ENCODE measurements at places on chromosomes 1 and 21.

DNA sequence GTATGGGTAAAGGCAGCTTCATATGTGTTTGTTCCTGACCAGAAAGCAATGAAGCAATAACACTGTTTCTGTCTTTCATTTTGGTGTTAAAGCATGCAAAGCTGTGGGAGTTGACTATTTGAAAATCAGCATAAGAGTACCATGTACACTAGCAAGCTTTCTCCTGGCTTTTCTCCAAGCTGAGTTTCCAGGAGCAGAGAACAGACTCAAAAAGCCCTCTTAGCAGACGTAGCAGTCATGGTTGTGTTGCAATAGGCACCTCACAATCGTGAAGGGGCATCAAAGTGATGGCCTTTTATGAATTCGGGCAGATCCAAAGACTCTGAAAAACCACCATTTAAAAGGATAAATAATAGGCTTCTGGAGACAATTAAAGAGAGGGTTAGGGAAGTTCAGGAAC, 159.7 kb downstream of the PTGER3 start:
- no peak for DNase-seq

DNA sequence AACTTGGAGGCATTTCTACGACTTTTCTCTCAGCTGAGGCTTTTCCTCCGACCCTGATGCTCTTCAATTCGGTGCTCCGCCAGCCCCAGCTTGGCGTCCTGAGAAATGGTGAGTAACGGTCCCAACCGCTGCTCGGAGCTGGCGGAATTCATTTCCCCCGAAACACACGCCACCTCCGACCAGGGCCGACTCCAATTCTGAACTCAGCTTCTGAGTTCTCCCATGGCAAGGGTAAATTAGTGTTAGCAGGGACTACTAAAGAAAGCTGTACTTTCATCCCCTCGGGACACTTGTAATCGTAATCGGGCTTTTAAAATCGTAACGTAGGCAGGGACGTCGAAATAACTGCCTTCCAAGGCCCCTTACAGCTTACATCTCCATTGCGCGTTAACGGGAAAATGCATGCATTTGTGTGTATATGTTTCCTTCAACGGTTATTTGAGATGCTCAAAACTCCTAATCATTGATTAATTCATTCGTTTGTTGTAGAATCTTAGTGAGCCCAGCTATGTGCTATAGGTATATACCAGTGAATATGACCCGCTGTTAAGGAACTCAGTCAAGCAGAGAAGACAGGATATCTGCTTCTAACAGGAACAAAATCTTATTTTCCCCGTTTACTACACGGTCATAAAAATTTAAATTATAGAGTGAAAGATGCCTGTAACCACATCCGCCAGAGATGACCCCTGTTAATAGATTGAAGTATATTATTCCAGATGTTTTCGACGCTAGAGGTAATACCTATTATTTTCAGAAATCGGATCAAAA, 472 bp downstream of the DTL start:
- no peak for DNase-seq

DNA sequence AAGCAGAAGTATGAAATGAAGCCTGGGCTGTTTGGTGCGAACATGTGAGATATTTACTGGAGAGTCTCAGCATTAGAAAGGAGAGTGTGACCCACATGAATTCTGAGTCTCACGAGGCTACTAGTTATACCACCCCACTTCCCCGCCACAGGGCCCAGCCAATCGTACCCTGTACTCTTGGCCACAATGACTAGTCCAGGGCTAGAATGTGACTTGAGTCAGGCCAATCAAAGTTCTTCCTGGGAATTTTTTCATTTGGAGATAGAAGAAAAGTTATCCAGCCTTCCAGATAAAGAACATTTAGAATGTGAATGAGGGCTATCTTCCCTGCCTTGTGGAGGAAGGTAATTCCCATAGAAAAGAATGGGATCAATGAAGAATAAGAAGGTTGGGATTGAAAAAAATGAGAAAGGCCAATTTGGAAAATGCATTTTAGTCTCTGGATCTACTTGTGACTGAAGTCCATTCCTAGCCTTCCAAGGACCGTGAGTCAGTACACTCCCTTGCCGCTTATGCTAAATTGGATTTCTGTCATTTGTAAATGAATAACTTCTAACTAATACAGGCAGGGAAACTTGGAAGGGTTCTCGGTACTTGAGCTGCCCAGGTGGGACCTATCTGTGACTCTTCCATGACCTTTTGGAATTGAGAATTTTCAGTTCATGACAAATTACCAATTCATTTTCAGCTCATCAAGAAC, 12.3 kb upstream of the RIMKLA start:
- no peak for DNase-seq

GRCh38 chr1:157142201-157142600, 4.0 kb upstream of the ETV3 start:
- no peak for DNase-seq

DNA sequence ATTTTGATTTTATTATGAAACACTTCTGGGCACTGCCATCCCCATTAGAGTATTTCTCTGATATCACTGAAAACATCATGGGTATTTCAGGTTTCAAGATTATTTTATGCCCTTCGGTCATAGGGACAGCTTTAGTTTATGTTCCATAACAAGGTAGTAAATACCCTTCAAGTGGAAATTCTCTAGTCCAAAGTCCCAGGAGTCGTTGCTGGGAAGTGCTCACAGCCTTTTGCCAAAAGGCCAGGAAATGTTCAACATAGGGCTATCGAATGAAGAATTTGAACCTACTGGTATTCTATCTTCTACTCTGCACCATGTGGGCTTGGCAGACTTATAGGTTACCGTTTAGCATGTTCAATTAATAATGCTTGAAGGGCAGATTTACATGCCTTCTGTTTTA, 7.7 kb upstream of the MFSD2A start:
- no peak for DNase-seq

DNA sequence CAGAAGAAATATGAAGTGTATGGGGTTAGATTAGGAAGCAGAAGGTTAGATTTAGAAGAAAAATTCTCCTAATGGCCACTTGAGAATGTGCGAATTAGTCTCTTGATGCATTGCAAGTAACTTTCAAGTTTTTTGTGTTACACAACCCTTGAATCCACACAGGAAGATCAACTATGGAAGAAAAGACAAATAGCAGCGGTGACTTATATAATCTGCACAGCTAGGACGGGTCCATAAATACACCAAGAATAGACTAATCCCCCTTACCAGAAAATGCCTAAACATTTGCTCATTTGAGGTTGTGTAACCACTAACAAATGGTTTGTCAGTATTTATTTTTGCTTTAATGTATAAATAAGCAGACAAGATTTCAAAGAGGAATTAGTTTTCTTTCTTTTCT, 182.6 kb downstream of the TGFB2 start:
- DNase-seq: no peak

DNA sequence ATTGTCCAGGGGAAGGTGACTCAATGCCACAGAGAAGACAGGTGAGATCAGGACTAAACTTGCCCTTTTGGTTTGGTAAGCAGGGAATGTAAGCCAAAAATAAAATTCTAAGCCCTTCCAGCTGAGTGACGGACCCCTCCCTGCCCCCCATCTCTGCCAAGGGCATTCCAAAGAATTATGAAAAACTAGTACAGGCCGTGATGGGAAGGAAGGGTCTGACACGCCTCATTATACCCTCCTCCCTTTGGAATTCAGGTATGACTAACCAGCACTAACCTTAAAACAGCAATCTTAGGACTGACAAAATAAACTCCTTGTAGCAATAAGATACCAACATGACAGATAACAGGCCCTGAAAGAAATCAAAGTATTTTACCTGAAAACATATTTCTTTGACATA, 99.6 kb downstream of the GABPA start:
- no peak for DNase-seq

GRCh38 chr21:44486302-44486701, 31.0 kb downstream of the LRRC3 start:
- no peak for DNase-seq

DNA sequence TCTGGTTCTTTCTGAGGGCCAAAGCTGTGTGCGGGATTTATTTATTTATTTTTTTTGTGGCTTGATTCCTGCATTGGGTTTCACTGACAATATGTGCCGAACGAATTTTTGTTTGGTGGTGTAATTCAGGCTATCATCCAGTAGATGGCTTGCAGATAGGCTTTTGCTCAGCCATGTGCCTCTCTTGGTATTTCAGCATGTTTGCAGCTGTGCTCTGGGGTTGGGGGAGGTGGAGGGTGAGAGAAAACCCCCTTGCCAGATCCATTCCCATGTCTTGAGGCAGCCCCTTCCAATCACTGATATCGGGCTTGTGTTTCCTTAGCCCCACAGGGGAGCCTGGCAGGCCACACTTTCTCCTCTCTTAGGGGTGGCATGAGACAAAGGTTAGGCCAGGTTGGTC, 302.4 kb downstream of the PTGER3 start:
- DNase-seq: no peak

DNA sequence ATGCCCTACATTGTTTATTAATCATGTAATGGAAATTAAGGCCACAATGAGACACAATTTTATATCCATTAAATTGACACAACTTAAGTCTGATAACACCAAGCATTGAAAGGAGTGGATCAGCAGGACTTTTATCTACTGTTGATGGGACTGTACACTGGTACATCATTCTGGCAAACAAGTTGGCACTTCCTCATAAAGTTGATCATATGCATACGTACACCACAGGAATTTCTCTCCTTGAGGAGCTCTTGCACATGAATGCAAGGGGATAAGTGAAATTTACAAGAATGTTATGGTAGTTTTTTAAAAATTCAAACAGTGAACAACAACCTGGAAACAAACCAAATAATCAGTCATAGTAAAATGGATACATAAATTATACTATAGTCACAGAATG, 20.1 kb downstream of the RAVER2 start:
- DNase-seq: no peak

DNA sequence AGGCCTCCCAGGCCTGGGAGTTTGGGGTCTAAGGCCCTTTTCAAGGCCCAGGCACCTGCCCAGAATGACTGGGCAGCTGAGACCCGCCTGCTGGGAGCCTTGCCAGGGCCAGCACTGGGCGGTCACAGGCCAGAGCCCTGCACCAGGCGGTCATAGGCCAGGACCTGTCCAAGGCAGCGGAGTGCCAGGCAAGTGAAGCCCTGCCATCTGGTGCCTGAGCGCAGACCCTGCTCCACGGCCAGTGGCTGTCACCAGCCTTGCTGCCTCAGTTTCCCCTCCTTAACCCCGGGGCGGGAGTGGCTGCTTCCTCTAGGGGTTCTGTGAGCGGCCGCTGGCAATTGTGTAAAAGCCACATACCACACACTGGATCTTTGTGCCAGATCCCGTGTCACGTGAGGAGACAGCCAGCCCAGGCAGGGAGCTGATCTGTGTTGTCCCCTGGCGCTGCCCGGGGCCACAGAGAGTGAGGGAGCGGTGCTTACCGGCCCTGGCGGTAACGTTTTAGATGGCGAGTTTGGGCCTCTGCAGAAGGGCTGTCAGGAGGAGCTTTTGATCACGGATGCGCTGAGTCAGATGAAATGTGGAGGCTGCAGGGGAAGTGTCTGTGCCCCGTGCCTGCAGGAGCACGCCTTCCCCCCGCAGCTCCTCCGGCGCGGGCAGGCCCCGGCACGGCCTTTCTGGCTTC, 4.6 kb downstream of the COL18A1 start:
- no peak for DNase-seq

DNA sequence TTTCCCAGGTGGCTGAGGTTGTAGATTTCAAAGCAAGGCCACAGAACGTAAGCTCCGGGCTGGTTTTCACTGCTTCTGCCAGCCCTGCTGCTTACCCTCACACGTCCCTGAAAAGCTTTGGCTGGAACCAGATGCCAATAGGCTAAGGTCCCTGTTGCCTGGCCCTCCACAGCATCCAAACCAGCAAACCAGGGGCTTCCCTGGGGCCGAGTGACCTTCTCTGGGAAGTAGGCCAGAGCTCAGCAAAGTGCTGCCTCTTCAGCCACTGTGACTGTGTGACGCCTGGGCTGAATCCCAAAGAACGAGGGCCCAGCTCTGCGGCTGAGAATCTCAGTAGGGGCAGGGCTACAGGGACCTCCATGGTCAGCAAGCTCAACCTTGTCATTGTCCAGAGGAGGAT, 28.9 kb upstream of the RBM15 start:
- DNase-seq: no peak

- DNase-seq: no peak
Observed at GRCh38 chr1:94327001-94327690, 89.8 kb upstream of the ARHGAP29 start.

DNA sequence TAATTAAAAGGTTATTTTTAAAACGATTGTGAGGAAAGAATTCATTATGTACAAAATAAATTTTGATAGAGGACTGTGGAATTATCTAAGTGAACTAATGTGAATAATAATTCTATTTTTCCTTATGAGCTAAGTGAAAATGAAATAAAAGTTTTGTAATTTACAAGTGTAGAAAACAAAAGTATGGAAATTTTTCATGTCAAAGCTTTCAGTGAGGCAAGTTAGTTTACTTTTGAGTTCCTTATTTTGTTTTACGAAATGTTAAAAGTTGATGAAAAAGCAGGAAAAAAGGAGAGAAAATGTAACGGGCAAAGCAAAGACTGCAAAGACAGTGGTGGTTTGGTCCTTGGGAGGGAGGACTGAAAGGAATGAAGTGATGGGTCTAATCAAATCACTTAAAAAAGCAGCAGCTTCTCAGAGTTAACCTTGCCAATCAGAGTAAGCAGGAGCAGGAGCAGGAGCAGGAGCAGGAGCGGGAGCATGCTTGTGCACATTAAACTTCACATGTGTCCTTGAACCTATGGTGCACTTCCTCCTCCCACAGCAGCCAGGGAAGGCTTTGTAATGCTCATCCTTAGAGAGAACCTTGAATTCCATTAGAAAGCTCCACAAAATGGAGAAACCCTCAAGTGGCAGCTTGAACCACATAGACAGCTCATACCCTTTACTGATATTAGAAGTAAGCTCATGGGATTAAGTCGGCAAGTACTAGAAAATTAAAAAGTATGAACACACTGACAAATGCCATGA, 133.4 kb downstream of the LHX4 start:
- DNase-seq: no peak

DNA sequence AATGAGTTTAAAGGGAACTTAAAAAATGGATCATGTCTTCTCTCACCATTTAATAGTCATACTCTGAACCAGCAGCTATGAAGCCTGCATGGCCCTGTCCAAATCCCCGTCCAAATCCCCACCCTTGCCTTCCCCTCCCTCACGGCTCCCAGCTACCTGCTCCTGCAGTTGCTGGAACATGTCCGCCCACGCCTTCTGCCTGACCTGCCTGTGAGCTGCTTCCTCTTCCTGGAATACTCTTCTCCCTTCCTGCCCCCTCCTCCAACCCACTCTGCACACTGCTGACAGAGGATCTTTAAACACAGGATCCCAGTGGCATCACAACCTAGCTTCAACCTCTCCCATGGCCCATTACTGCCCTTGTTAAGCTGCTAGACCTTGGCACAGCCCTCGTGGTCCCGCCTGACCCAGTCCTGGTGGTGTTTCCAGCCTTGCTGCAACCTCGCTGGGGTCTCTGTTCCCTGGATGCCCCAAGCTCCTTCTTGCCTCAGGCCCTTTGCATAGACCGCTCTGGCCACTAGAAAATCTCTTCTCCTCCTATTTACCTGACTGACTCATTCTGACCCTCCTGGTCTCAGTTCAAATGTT, 118.3 kb downstream of the PTPRU start:
- DNase-seq: no peak

- no peak for DNase-seq
Observed at GRCh38 chr1:83545066-83545862, 453.7 kb downstream of the TTLL7 start.

DNA sequence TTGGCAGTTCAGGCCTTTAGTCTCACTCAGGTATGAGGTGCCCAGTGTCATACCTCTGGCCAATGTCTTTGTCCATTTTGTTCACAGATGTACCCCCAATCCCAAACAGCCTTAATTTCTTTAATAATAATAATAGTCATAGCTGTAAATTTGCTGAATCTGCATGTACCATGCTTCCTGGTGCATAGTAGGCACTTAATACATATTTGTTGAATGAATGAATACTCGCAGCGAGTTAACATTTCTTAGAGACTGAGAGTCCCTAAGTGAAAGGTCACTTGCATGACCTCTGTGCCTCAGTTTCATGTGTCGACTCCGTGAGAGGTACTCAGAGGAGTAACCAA, 12.5 kb downstream of the ALPL start:
- no peak for DNase-seq

All from stimulated activated CD8-positive, alpha-beta memory T cell treated with anti-CD3 and anti-CD28 coated beads, Interleukin-15, amount 100 ng/mL, for 24 hours (primary cell).